Stimulated activated CD4-positive, alpha-beta T cell treated with anti-CD3 and anti-CD28 coated beads, TNF-alpha, amount 100 ng/mL, for 24 hours (primary cell): ENCODE measurements at places on chromosomes 16 and 17.

DNA sequence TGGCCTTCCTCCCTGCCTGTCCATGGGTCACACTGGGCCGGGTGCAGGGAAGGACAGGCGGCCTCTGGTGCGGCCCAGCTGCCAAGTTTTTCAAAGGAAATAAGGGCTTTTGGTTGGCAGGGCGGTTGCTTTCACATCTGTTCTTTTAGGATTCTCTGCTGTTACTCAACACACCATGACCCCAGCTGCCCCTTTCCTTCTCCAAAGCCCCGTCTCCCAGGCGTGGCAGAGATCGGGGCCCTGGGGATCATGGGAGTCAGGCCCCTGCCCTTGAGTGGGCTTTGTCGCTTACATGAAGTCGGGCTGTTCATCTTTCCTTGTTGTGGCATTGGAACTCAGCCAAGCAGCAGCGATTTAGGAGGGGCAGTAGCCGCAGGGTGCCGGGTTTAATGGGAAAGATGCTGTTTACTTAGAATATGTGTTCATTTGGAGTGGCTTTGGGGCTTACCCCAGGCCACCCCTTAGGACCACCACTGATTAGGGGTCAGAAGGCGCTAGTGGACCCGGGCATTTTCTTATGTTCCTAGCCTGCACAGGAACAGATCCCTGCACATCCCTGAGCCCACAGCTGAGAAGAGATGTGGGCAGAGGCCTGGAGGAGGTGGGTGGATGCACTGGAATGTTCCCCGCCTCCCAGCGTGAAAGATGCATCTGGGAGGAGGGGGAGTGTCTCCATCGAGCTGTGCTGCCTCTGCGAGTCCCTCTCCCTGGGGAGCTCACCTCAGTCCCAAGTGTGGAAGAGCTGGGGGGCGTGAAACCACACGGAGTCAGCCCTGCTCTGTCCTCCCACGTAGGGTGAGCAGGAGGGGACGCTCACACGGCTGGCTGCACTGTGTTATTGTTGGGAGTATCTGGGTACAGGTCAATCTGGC lies 6.8 kb upstream of the ADCY7 start:
- no peak for DNase-seq

DNA sequence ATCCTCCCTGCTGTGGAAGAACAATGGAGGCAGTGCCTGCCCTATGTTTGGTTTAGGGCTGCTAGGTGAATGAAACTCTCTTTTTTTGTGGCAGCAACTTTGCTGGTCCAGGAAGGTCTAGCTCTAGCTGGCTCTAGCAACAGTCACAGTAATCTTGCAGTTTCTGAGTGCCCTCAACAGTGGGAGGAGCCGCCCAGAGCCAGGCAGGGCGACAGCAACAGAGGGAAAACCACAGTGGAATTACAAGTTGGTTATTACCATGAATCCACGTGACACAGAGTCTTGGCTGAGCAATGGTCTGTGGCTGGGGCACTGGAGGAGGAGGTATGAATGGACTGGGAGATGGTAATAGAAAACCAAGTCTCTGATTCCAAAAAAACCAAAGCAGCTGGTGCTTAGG lies 10.3 kb downstream of the HSPB9 start:
- DNase-seq = peak; percentile 43

DNA sequence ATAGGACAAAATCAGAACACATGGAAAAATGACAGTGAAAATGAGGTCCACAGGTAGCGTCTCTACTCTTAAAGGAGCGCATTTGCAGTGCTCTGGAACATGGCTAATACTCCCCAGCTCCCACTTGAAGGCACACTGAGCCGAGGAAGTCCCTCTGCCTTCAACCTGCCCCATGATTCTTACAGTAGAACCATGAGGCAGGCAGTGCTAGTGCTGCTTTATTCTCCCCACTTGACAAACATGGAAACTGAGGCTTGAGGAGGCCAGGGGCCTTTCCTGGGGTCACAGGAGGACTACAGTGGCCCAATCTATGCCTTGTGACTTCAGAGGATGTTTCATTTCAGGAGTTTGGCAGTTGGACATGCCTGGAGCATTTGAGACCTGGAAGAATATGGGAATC lies 244.1 kb upstream of the MAF start:
- no peak for DNase-seq

DNA sequence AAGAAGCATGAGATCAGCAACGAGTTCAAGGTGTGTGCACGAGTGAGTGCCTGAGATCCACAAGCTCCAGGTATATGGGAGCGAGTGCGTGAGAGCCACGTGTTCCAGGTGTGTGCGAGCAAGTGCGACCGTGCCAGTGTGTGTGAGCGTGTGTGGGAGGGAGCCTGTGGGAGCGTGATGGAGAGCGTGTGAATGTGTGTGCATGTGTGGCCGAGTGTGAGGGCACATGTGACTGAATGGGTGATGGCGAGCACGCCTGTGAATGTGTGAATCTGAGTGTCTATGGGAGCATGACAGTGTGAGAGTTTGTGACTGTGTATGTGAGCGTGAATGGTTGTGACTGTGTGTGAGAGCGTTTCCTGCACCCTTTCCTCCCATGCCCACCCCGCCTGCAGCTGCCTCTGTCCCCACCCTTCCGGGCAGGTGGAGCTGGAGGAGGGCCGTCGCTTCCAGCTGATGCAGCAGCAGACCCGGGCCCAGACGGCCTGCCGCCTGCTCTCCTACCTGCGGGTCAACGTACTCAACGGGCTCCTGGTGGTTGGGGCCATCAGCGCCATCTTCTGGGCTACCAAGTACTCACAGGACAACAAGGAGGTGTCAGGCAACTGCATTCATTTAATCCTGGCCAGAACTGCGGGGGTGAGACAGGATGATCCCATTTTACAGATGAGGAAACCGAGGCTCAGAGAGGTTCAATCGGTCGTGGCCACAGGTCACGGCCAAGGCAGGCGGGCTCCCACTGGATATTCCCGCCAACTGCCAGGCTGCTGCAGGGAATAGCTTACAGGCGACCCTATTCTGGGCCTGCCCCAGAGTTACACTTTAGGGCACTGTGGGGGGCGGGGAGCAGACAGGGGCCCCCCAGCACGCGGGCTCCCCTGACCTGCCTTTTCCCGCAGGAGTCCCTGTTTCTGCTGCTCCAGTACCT lies 3.7 kb downstream of the TMC8 start:
- peak; percentile 72 for DNase-seq

GRCh38 chr17:14699574-14700185 lies 398.8 kb downstream of the HS3ST3B1 start:
- no peak for DNase-seq

DNA sequence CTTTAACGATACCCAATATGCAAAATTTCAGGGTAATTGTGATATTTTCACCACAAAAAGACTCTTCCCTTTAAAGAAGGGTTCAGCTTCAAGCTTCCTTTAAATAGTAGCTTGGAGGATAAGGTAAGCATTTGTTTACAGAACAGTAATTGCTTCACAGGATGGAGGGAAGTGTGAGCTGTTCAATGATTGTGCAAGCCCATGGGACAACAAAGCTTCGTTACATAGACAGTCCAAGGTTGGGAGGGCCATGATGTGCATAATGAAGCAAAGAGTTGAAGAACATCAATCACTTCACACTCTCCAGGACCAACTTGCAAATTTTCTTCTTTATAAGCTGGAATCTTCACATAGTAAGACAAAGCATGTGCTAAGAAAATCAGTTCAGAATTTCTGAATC lies 145.0 kb upstream of the ASIC2 start:
- no peak for DNase-seq

- no peak for DNase-seq
Observed at GRCh38 chr16:15900901-15901500, 12.6 kb upstream of the CEP20 start.

GRCh38 chr16:57508035-57508425 lies 21.7 kb upstream of the DOK4 start:
- DNase-seq = no peak

DNA sequence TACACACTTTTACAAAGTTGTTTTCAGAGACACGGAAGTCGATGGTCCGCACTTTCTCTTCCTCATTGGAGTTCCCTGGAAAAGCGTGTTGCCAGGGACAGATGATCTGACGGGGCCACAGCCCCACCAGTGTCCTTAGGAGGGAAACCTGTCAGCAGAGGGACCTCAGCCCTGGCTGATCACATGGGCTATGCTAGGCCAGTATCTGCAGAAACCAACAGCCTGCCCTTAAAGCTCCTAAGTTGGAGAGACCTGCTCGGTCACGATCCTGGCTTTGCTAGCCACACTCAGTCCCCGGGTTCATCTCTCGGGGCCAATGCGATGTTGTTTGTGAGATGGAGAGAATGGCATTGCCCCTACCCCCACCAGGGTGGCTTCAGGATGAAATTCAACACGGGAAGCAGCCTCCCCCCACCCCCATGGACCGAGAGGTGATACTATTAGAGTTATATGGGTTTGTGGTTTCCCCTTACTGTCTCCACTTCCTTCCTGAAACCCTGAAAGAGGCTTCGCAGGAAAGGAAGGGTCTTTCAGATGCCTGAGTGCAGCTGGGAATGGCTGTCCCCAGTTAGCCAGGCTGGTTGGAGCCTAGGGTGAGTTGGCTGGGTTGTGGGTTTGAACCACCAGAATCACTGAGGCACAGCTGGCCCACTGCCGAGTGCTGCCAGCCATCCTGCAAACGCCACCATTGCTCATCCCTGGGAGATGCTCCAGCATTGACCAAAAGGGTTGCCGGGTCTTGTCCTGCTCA lies 16.6 kb downstream of the RMI2 start:
- no peak for DNase-seq

DNA sequence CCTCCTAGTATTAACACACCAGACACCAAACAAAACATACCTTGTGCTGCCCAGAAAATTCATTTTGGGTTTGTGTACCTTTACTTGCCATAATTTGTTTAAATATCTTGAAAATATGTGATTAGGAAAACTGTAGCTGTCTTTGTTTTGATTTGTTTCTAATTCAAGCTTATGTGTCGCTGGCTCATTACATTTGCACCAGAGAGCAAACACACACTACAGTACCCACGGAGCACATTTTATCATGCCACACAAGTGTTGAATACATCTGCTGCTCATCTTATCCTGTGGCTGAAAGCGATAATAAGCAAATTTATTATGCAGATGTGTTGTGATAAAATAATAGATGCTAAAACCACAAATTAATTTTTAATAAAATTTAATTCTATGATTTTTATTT lies 63.1 kb downstream of the SPAG9 start:
- no peak for DNase-seq

GRCh38 chr17:8893621-8894201 lies 26.2 kb upstream of the PIK3R6 start:
- DNase-seq = no peak

GRCh38 chr16:17258077-17258599 lies 212.6 kb downstream of the XYLT1 start:
- no peak for DNase-seq
